Naive B cell (primary cell): ENCODE measurements at places on chromosomes 12 and 14. TPM values are rescaled to one million over a fixed set of nuclear protein-coding genes. Genes with fewer than 3 reads are reported as not detected.

The CHFR gene
- 19.2 TPM for polyA plus RNA-seq

The GARIN6 gene
- polyA plus RNA-seq, result not detected

The PAPLN gene
- polyA plus RNA-seq, result 0.38 TPM

The DLGAP5 gene
- polyA plus RNA-seq, result not detected

The FGF23 gene
- polyA plus RNA-seq, result not detected

The CMA1 gene
- not detected for polyA plus RNA-seq

The RASSF3 gene
- 7.8 TPM for polyA plus RNA-seq

The FSCB gene
- polyA plus RNA-seq, result not detected

The DDIT3 gene
- polyA plus RNA-seq, result 54.0 TPM

The SLC7A7 gene
- 35.5 TPM for polyA plus RNA-seq

The CLEC1B gene
- 2.1 TPM for polyA plus RNA-seq

The ACSS3 gene
- not detected for polyA plus RNA-seq

The TMEM106C gene
- 32.6 TPM for polyA plus RNA-seq

The SLC39A5 gene
- polyA plus RNA-seq, result not detected
